CD4-positive, alpha-beta T cell treated with Interleukin-6 at 100 ng/mL for 8 hours (primary cell): ENCODE measurements at places on chromosomes 3 and 15.

- no peak for DNase-seq
Measured at GRCh38 chr3:52313188-52313773, 2.8 kb upstream of the DNAH1 start.

DNA sequence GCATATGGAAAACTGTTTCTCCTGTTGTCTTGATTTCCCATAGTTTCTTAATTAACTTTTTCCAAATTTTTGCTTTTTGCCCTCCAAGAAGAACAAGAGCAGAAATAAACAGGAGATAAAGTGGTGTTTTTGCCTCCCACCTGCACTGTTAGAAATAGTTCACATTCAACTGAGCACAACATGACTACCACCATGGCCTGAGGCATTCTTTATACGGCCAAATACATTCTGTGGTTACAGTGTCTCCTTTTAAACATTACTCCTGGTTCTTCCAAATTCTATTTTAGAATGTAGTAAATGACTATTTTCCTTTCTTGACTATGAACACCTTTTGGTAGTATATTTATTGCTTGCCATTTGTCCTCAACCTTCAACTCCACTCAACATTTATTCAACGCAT lies 98.5 kb downstream of the LARS2 start:
- DNase-seq, result no peak

DNA sequence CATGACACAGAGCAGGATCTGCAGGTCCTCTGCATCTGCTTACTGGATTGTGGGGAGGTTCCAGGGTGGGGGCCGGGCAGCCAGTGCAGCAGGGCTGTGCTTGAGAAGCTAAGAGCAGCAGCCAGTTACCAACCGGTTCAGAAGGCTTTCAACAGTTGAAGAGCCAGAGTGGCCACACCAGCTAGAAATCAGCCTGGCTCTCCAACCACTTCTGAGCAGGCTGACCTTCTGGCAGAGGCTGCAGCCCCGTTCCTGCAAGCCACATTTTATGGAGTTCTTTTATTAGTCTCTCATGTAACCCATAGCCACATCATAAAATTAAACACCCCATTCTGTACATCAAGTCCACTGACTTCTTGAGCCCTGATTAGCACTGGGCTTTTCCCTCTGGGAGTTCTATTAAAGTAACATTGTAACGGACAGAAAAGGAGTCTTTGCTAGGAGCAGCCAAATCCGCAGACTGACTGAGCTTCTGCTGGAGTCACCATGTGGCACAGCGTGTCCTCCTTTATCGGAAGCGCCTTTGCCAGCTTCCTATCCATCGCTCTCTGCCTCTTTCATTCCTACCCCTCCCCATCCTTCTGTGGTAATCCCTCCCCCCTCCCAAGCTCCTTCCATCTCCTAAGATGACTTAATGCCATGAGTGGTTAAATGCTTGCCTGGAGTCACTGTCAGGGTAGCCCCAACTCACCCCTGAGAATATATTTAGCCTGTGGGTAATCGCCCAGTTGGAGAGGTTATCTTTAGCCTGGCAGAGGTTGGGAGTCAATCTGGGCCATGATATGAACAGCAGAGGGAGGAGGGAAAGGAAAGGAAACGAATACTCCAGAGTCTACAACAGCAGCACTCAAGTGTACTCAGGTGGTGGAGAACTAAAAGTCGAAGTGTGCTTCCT lies 138.5 kb upstream of the HES1 start:
- DNase-seq, result no peak

- no peak for DNase-seq
Measured at GRCh38 chr15:35506272-35506870, 39.6 kb downstream of the DPH6 start.

GRCh38 chr3:81540787-81541186 lies 220.7 kb downstream of the GBE1 start:
- no peak for DNase-seq

- no peak for DNase-seq
Measured at GRCh38 chr3:165404357-165405027, 208.3 kb upstream of the SLITRK3 start.

DNA sequence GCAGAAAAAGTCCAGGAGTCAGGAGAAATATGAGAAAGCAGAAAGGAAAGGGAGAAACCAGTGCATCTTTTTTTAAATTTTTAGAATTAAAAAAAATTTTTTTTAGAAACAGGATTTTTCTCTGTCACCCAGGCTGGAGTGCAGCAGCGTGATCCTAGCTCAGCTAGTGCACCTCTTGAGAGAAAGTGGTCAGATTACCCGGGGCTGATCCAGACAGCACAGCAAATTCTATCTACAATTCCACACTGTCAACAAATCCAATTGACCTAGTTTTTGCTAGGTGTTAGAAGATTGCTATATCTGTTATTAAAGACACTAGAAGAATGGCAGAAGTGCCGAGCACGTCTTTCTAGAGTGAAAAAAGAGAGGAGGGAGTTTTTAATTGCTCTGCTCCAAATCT lies 117.3 kb downstream of the RFTN1 start:
- DNase-seq, result no peak

GRCh38 chr3:134308350-134308891 lies 57.8 kb upstream of the RYK start:
- DNase-seq, result peak; percentile 68

- no peak for DNase-seq
Measured at GRCh38 chr3:155194973-155195957, 98.2 kb downstream of the STRIT1 start.

GRCh38 chr15:89412905-89413411 lies 78.3 kb upstream of the POLG start:
- no peak for DNase-seq

DNA sequence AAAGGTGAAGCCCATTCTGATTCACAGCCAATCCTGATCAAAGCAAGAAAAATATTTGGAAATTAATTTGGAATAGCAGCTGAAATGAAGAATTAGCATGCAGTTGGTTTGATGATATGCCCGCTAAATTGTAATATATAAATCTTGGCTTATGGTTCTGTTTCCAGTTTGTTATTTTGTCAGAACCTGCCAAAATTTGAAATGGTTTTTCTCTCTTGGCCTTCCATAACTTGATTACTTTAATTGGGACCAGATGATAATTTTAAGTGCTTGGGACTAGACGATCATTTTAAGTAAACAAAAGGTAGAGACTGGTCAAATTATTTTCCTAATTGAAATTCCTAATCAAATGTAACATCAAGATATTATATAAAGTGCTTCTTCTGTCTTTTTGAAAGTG lies 842.4 kb downstream of the TBL1XR1 start:
- no peak for DNase-seq

DNA sequence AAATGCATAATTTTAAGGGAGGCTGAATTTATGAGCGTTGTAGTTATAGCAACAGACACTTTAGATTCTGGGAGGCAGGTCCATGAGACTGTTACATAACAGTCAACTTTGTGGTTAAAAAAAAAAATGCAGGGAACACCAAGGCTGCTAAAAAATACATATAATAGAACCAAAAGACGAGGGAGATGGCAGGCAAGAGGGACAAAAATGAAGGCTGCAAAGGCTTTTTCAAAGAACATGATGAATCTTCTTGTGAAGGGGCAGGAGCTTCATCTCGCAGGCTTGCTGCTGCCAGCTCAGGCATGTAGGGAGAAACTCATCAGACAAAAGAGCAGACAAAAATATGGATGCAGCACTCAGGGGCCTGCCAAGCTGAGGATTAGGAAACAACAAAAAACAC lies 243.9 kb downstream of the SHQ1 start:
- DNase-seq, result no peak

- no peak for DNase-seq
Measured at GRCh38 chr3:74623261-74623836, 8.9 kb upstream of the CNTN3 start.

DNA sequence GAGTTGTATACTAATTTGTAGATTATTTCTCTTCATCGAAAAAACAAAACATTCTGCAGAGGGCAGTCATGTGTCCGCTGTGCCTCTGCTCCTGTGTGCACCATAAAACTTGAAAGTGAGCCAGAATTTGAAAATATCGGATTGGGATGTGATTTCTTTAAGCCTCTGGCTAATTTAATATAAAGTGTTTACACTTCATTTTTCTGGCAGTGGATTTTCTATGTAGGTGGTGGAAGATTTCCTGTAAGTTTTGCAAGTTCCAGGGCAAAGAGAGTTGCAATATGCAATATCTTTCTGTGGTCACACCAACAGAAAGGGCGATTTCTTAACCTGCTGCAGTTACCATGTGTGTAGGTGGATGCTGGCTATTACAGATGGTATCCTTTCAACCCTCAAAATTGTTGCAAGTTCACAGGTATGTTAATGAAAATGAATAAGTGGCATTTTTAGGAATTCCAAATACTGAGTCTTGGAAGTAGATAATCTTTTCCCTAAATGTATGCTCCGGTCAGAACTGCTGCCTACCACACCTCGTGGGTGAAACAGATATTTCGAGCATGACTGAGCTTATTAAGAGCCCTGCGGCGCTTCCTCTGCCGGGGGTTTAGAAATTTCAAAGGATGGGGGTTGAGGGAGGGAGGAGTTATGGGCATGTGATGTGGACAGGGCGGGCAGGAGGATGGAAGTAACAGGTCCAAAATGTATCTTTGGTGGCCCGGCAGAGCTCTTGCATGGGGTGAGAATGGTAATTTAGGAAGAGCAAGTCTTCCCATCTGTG lies 134.0 kb downstream of the PGPEP1L start:
- DNase-seq, result no peak

- no peak for DNase-seq
Measured at GRCh38 chr3:55484191-55484689, 2.9 kb downstream of the WNT5A start.

DNA sequence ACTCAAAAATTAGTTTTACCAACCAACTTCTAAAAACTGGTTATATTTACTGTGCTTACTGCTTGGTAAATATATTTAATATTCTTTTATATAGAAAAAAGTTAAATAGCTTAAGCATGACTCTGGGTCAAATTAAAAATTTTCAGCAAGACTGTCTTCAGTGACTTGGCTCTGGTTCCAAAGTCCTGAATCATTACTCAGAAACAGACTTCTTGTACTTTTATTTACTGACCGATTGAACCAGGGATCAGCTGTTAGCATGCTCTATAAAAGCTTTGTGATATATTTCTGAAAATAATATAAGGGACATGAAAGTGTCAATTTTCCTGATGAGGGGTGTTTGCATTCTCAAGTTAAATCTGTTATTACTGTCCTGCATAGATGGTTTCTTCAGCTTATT lies 164.3 kb downstream of the MCTP2 start:
- no peak for DNase-seq

GRCh38 chr3:52136513-52136912 lies 17.7 kb downstream of the POC1A start:
- no peak for DNase-seq

DNA sequence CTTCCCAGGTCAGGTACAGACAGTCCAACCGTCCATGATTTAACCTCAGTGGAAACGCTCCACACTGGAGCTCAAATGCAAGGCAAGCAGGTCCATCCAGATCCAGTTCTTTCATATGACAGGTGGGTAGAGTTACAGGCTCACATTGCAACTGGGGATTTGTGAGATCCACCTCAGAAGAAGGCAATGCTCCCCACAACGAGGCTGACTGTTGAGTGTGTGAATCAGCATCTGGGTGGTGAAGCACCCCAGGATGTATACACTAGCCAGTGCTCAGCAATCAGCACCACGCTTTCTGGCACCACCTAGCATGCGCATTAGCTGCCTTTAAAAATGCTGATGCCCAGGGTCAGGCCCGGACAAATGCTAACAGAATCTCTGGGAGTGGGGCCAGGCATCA lies 343.5 kb upstream of the ICE2 start:
- DNase-seq, result no peak

DNA sequence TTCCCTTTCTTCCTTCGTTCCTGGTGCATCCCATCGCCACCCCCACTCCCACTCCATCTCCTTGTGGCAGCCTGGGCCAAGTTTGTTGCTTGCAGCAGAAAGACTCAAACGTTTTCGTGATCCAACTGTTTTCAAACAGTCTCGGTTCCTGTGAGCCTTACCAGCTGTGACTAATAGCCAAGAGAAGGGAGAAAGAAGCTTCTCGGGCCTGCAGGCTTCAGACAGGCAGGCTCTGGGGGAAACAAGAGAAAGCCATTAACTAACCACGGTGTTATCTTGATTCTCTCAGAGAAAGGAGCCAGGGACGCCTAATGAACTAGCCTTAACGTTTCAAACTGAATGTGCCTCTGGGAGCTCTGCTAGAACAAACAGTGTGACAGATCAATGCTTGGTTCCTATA lies 742.0 kb downstream of the NR2F2 start:
- no peak for DNase-seq

DNA sequence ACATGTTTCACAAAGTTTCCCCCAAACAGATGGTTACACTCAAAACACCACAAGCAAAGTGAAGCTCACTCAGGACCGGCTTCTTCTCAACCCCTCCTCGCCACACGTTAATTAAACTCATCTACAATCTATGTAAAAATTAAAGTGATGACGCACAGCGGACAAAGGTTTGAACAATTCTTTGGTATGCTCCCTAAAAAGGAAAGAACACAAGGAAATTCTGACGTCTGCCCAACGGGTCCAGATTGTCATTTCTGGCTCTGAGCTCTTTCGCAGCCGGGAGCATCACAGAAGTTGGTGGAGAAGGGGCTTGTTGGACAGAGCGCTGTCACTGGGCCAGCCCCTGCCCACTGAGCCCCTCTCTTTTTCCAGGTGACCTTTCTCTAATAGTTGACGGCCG lies 173.7 kb upstream of the CHRNA7 start:
- no peak for DNase-seq

DNA sequence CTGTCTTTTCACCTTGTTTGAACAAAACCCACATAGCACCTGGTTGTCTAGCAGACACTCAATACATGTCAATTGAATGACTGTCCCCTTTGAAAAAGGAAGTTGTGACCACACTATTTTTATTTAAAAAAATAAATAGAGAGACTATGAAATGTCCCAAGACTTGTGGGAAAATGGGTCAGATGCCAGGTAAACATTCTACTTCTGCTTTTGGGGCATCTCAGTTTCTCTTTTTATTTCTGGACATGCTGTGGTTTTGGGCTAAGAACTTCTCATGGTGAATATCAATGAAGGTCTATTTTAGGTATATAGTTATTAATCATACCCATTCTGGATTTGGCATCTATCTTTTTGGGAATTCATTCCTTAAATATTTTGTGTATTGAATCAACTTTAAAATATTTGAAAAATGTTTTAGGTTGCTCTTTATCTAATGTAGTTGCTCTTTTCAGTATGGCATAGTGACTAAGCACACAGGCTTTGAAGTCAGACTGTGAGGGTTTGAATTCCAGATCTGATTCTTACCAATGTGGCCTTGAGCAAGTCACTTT lies 4.4 kb downstream of the TMEM45A start:
- no peak for DNase-seq

DNA sequence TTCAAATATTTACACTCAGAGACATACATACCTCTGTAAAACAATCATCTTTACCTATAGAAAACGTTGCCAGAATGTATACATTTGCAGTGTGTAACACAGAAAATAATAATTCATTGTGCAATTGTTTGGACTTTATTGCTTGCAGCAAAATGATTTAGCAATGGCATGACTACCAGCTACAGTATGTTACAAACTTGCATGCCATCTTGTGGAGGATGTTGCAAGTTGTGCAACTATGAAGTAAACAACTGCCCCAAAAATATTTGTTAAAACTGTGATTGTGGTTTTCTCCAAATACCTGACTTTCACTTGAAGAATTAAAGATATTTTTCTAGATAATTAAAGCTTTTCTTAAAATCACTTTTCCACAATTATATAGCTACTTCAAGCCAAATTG lies 27.1 kb upstream of the C3orf49 start:
- DNase-seq, result no peak

- DNase-seq, result no peak
Measured at GRCh38 chr3:64454179-64454578, 228.9 kb upstream of the PRICKLE2 start.
